ENCODE measurements at places on chromosomes 1 and 21. TPM values are rescaled to one million over a fixed set of nuclear protein-coding genes. Genes with fewer than 3 reads are reported as not detected.

The U2AF1 gene
- total RNA-seq: 26.2 TPM

The PEAR1 gene
- total RNA-seq: 16.5 TPM

The FLG2 gene
- not detected for total RNA-seq

The G0S2 gene
- 0.33 TPM for total RNA-seq

The LCE1C gene
- total RNA-seq: not detected

The RCC2 gene
- total RNA-seq: 75.7 TPM

The TMEM52 gene
- total RNA-seq: not detected

All from dermis lymphatic vessel endothelial cell (primary cell).